ENCODE measurements at places on chromosomes 3 and 15.

GRCh38 chr3:152236716-152237115 lies 32.0 kb upstream of the MBNL1 start:
- no peak for DNase-seq

GRCh38 chr3:25597535-25598101 lies 67.1 kb downstream of the TOP2B start:
- DNase-seq: no peak

GRCh38 chr3:112304611-112305010 lies 10.6 kb upstream of the SLC9C1 start:
- no peak for DNase-seq

DNA sequence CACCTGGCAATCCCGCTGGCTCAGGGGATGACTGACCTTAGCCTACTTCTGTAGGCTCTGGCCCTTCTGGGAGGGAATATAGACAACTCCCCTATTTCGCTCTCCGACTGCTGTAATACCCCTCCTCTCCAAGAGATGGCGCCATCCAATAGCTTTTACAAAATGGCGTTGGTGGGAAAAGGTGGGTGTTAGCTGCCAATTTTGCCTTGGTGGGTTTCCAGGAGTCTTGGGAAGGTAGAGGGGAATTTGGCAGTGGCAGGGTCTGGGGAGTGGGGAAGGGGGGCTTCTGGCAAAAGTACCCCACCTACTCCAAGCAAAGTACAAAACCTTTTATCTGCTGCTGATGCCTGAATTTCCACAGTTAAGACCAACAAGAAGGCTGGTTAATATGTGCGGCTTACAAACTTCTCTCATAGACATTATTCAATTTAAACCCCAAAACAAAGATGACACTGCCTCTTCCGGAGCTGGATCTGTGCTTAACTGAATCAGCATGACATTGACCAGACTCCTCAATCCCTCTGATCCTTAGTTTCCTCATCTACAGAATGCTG lies 62.1 kb downstream of the RASGRF1 start:
- DNase-seq: peak; percentile 70

DNA sequence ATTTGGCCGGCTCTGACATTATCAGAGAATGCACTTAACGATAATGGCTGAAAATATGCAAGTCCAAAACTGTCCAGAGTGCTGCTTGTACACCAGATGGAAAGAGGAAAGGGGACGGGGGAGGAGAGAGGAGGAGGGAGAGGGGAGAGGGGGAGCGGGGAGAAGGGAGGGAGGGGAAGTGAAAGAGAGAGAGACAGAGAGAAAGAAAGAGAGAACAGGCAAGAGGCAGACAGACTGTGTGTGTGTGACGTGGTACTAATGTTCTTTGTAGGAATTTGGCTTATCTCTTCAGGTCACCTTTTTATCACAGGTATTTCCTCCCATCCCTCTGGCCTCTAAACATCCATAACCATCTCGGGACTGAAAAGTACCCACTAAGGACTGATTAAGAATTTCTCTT lies 75.1 kb upstream of the LMOD3 start:
- DNase-seq: no peak

DNA sequence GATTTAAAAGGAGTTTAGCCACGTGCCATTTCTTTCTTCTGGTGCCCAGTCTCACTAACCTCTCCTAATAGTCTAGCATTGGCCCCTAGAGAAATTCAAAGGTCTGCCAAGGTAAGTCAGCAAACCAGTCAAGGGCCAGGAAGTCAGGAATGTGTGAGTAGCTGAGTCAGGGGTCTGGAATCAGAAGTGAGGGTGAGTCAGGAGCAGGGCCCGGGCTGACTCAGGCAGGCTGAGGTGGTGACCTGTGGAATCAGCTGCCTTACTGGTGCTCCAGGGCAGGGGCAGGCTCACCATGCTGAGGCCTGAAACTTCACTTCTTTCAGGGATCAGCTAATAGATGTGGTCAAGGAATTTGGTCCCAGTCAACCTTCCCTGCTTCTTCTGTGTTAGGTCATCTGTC lies 105.8 kb upstream of the MYZAP start:
- no peak for DNase-seq

- DNase-seq: no peak
Measured at GRCh38 chr15:99452728-99453636, 112.8 kb upstream of the MEF2A start.

DNA sequence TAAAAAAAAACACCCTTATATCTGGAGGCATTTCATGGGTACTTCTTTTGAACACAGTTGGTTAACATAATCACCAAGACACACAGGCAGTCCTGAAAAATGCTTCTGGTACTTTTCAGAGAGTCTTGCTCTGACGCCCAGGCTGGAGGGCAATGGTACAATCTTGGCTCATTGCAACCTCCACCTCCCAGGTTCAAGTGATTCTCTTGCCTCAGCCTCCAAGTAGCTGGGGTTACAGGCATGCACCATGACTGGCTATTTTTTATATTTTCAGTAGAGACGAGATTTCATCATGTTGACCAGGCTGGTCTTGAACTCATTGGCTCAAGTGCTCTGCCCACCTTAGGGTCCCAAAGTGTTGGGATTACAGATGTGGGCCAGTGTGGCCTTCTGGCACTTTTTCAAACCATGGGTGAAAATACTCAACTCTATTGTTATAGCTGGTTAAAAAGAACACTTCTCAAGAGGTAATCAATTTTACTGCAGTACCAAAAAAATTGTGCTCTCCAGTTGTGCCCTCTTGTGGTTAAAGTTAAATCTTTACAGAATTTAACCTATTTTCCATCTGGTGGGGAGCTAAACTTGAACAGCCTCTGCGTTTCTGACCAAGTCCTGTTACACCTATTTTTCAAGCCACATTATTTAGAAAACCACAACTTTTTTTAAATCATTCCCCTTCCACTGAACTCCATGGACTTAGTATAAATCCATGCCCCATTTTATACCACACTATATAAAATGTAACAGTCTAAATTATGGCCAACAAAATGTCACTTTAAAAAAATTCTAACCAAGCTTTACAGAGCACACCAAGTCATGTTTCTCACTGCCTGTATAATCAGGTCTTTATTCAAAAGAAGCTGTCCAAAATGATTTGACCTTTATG lies 1.2 kb upstream of the SNAPC5 start:
- peak; percentile 37 for DNase-seq

DNA sequence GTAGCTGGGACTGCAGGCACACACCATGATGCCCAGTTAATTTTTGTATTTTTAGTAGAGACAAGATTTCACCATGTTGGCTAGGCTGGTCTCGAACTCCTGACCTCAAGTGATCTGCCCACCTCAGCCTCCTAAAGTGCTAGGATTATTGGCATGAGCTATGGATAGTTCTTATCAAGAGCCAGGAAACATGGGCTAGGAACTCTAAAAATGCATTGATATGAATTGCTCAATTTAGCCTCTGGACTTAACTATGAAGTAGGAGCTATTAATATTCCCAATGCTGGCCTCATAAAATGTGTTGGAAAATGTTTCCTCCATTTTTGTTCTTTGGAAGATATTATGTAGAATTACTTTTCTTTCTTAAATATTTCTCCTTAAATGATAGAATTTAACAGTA lies 82.8 kb upstream of the PEX5L start:
- no peak for DNase-seq

DNA sequence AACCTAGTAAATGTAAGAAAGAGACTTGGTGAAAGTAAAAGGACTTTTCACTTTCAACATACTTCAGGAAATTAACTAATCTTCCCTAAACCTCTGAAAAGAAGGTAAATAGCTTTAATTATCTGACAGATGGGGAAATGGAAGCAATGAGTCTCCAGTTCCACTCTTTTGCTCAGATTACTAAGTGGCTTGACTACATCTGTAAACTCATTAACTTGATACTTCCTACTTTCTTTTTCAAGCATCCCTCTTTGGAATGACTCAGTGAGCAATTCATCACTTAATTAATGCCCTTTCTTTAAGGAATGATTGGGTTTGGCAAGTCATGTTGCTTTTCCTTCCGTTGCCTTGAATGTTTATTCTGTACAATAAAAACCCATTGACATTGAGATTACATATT lies 234.2 kb downstream of the GRM7 start:
- DNase-seq: no peak

DNA sequence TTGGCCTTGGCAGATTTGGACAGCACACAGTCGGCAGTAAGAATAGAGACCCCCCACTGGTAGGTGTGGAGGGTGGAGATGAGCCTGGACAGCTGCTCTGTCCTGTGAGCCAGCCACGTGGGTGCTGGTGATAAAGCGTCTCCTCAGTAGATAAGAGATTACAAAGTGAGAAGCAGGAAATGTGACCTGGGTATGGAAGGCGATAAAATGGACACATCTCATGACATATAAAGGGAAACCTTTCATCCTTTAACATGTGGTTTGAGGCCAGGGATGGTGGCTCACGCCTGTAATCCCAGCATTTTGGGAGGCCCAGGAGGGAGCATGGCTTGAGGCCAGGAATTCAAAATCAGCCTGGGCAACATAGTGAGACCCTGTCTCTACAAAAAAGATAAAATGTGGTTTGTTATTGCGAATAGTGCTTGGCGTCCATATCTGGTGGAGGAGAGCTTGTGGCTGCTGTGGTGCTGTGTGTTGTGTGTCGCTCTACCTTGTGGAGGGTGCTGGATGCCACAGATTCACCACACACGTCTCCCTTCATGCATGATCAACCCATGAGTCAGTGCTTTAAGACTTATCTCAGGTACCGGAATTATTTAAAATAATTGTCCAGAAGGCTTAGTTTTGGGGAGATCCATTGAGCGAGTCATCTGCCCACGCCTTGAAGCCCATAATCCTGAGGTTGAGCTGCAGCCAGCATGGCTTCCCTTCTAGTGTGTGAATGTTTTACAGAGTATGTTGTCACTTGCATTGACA lies 157.0 kb downstream of the GABRG3 start:
- no peak for DNase-seq

GRCh38 chr15:100202309-100202960 lies 139.3 kb downstream of the ADAMTS17 start:
- no peak for DNase-seq

GRCh38 chr15:39643727-39644126 lies 62.8 kb downstream of the THBS1 start:
- DNase-seq: no peak

GRCh38 chr3:141738891-141739363 lies 829 bp downstream of the RNF7 start:
- DNase-seq: no peak

- no peak for DNase-seq
Measured at GRCh38 chr3:69566275-69566674, 173.0 kb upstream of the MITF start.

- no peak for DNase-seq
Measured at GRCh38 chr15:42012241-42012640, 8.6 kb downstream of the PLA2G4E start.

GRCh38 chr15:59371458-59372351 lies 966 bp downstream of the MYO1E start:
- peak; percentile 25 for DNase-seq

DNA sequence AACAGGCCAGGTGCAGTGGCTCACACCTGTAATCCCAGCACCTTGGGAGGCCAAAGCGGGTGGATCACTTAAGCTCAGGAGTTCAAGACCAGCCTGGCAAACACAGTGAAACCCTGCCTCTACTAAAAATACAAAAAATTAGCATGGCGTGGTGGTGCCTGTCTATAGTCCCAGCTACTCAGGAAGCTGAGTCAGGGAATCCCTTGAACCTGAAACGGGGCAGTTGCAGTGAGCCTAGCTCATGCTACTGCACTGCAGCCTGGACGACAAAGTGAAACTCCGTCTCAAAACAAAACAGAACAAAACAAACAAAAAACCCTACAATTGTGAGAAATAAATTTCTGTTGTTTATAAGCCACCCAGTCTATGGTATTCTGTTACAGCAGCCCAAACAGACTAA lies 94.7 kb downstream of the PIK3CB start:
- no peak for DNase-seq

- no peak for DNase-seq
Measured at GRCh38 chr15:60118146-60118545, 114.0 kb downstream of the FOXB1 start.

- no peak for DNase-seq
Measured at GRCh38 chr3:67995206-67995605, 340.8 kb upstream of the SUCLG2 start.

DNA sequence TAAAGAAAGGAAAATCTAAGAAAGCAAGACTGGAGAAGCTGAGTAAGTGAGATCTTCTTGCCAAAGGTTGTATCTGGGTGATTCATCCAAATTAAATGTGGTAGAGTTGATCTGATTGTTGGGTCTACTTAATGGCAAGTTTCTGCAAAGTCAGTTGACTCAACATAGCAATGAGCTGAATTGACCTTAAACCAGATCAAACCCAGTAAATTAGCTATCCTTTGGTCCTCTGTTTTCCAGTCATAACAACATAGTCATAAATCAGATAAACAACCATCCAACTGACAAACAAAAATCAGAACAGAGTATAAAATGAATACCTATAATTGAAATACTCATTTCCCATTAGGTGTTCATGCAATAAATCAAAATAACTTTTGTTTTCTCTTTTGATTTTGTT lies 142.6 kb upstream of the CFAP20DC start:
- DNase-seq: no peak

- DNase-seq: no peak
Measured at GRCh38 chr3:40047406-40047805, 238.0 kb downstream of the MYRIP start.

All from activated T-cell treated with anti-CD3 and anti-CD28 coated beads, Interleukin-2, amount 50 U/mL, for 48 hours (primary cell).